ENCODE measurements at places on chromosomes 7 and 10.
A peak's percentile ranks its signal among the peaks of the same experiment; 100 is the strongest.

- peak; percentile 33 for DNase-seq
Observed at GRCh38 chr7:123748171-123748733, 551 bp downstream of the WASL start.

DNA sequence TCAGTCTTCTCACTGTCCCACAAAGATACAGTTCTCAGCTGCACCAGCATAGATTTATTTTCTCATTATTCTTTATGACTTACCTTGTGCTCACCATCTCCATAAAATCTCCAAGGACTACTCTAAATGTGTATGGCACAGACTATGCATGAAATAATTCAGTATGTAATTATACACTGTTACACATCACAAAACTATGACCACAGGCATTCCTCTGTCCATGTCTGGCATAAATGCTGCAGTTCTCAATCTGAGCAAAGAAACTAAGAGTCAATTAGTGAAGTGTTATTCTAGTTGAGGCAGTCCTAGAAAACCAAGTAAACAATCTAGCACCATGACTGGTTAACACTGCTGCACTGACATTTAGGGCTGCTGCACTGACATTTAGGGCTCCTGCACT, 2.7 kb downstream of the CYCS start:
- peak; percentile 74 for DNase-seq

GRCh38 chr10:61376908-61377368, 76.2 kb downstream of the TMEM26 start:
- DNase-seq: no peak

GRCh38 chr7:74289659-74290552, 699 bp downstream of the CLIP2 start:
- DNase-seq: peak; percentile 32

DNA sequence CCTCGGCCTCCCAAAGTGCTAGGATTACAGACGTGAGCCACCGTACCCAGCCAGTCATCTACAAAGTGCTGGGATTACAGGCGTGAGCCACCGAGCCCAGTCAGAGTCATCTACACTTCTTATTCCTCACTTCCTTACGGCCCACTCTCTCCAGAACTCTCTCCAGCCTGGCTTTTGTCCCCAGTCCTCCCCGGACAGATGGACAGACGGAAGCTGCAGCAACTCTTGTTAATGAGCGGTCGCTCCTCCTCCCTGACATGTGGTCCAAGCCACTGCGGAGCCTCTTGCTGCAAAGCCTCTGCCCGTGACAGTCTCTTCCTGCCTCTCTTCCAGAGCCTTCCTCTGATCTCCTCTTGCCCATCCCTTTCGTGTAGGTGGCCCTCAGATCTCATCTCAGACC, 45.9 kb downstream of the TMEM270 start:
- no peak for DNase-seq

DNA sequence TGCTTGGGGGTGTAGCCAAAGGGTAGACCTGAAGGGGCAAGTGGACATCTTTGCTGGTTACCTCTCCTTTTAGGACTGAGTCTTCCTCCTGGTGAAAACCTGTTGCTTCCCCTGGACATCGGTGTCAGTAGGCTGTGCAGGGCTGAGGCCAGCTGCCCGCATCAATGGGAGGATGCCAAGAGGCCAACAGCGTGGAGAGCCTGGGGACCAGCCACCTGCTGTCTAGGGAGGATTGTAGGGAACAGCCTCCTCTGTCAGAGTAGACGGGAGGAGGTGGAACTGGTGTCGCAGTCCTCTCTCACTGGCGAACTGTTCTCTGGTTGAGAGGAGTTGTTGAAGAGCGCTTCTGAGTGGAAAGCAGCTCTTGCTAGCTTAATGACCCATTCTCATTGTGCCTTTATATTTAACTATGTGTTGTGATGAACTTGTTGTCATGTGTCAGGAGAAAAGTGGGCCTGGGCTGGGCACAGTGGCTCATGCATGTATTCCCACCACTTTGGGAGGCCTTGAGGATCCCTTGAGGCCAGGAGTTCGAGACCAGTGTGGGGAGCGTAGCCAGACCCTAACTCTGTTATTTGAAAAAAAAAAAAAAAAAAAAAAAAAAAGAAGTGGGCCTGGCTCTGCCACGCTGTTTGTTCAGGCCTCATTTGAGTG, 1.8 kb downstream of the SUFU start:
- no peak for DNase-seq

DNA sequence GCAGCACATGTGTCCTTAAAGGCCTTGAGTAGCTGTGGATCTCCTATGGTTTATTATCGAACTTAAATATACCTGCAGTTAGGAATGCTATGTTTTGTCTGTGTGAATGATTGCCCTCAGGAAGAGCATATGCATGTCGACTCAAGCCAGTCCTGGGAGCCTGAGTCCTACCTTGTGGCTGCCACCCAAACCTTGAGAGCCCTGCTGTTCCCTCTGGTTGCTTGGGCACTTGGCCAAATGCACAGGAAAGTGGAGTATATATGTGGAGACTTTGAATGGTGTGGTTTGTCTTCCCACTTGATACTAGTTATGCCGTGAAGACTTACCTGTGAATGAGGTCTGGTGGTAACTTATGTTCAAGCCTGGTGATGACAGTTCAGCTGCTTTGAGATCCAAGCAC, 409.8 kb downstream of the LRMDA start:
- DNase-seq: no peak

GRCh38 chr7:50418086-50418515, 32.0 kb downstream of the FIGNL1 start:
- peak; percentile 73 for DNase-seq

GRCh38 chr7:128167042-128167701, 73.9 kb upstream of the LEP start:
- peak; percentile 58 for DNase-seq

- DNase-seq: no peak
Observed at GRCh38 chr10:75827587-75828021, 396.2 kb downstream of the LRMDA start.

- DNase-seq: no peak
Observed at GRCh38 chr7:99825873-99826272, 1.9 kb upstream of the CYP3A43 start.

- DNase-seq: peak; percentile 57
Observed at GRCh38 chr10:69807696-69808095, 6.0 kb downstream of the COL13A1 start.

GRCh38 chr10:71984809-71985388, 20.7 kb downstream of the CHST3 start:
- DNase-seq: no peak

GRCh38 chr7:35036361-35037171, 719 bp downstream of the DPY19L1 start:
- DNase-seq: peak; percentile 59

- peak; percentile 23 for DNase-seq
Observed at GRCh38 chr10:124106241-124106879, 13.0 kb upstream of the CHST15 start.

DNA sequence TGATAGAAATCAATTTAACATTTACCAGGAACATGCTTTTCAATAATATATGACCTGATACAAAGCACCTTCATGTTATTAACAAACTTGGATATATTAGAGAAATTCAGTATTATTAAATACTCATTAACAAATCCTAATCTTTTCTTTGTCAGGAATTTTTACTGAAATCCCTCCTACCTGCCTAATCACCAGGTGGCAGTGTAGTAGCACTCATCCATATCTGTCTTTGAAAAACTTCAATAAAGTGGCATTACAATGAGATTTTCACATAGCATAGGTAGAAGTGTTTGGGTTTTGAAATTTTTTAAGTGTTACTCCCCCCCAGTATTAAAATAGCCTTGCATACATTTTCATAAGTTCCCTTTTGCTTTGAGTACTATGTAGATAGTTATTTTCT, 1246.6 kb upstream of the LRRN3 start:
- peak; percentile 13 for DNase-seq

GRCh38 chr10:124157271-124157681, 63.9 kb upstream of the CHST15 start:
- peak; percentile 85 for DNase-seq

DNA sequence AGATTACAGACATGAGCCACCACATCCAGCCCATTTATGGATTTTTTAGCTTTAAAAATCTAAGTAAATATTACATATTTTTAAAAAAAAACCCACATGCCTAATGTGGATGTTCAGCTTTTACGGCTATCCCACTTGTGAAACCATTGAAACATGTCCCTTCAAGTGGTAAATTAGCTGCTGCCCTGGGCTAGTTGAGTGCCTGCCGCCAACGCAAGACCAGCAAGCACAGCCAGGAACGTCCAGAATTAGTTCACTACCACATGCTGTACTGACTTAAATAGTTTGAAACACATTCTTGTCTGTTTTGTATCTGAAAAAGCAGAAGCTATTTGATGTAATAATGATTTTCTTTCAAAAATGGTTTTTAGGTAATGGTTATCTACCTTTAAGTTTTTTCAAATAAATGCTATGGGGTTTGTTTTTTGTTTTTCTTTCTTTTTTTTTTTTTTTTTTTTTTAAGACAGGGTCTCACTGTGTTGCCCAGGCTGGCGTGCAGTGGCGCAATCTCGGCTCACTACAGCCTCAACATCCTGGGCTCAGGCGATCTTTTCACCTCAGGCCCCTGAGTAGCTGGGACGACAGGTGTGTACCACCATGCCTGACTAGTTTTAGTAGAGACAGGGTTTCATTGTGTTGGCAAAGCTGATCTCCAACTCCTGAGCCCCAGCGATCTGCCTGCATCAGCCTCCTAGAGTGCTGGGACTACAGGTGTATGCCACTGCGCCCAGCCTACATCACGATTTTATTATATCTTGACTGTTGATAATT, 57.0 kb downstream of the KLRG2 start:
- no peak for DNase-seq

DNA sequence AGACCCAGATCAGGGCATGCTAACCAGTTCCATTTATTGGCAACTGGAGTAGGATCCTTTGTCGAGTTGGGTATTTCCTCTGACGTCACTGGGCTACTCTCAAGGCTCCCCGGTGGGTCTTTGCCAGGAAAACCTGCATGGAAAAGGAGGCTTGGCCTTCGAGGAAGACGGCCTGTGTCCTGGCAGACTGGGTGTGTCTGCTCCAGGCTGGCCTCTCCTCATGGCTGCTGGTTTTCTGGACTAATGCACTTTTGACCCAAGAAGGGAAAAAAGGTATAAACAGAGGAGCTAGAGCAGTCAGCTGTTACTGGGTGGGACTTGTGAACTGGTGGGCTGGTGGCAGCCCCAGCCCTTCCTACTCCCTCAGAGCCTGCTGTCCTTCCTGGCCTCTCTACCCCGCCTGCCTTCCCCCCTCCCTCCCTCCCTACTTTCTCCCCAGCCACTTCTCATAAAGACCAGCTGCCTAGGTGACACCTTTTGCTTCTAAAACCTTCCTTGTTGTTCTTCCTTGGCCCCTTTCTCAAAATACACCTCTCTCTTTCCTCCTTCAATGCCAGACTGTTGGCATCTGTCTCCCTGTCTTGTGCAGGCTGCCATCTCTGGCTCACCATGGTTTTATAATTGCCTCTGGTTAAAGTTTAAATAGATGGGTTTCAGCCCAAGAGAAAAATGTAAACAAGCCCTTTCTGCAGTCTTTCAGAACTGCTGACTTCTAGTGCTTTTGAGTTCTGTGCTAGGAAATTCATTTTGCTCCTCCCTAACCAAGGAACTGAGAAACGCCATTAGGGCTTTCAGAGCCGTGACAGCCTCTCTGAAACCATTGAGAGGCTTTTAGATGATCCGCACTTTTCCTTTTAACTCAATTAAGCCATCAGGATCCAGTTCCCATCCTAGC, 101.8 kb upstream of the MKLN1 start:
- no peak for DNase-seq

GRCh38 chr10:76353237-76353851, 921.9 kb downstream of the LRMDA start:
- no peak for DNase-seq

DNA sequence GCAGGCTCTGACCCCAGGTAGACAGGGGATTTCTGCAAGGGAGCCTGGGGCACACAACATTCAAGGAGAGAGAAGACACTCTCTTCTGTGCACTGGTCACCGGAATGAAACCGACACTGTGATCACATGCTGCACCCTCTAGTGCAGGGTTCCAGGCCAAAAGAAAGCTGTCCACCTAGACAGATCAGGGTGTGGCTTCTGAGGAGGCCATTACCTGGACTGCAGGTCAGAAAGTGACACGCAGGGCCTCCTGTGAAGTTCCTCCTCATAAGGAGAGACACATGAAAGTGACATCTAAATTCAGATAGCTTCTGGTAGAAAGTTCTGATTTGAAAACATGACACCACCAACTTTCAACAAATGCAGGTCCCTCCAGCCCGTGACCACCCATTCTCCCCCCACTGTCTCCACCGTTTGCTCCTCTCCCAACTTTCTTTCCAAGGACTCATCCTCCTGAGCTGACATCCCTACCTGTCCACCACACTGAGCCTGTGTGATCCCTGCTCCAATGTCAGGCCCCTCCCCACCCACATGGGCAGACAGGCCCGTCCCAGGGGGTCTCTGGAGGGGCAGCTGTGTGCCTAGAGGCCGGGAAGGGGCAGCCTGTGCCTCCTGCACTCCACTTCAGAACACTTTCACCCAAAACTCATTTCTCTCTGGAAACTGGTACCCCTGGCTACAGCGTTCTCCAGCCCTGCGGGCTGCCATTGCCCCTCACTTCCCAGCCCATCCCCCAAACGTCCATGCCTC, 198.0 kb downstream of the TNS3 start:
- DNase-seq: no peak

- no peak for DNase-seq
Observed at GRCh38 chr10:7491949-7492659, 81.3 kb upstream of the SFMBT2 start.

DNA sequence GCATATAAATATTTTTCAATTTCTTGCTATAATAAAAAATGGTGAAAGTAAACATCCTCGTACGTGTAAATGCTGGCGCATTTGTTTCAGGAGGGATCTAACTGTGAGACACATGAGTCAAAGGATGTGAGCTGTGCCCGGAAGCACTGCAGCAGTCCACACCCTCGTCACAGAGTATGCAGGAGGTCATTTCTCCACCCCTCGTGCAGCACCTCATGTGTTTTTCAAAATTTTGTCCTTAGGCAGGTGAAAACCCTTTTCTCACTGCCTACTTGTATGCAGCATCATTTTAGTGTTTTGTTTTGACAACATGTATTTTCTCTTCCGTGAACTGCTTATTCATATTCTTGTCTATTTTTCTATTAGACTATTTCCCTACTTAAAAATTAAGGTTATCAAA, 162.7 kb downstream of the AVL9 start:
- peak; percentile 18 for DNase-seq

- DNase-seq: peak; percentile 10
Observed at GRCh38 chr10:85557077-85557476, 809.5 kb downstream of the GRID1 start.

DNA sequence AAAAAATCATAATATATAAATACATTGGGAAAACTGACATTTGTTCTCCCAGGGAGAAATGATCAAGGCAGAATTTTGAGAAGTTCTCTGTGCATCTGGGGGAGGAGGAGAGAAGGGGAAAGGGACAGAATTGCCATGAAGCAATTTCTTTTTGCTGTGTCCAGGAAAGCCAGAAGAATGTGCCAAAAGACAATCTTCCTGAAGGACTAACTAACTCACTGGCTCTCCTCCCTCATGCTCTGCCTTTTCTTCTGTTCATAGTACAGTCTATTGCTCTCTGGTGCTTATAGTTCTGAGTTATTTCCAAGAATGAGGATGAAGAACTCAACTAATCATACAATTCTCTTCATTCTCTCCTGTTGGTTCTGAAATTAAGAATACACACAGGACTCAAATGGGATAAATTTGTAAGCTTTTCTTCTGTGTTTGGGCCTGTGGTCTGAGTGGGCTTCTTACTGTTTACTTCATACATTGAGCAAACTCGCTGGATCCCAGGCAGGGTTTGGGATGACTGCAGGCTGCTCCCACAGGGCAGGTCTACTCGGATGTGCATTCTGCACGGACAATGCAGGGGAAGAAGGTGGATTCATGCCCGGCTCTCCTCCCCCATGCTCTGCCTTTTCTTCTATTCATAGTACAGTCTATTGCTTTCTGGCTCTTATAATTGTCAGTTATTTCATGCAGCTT, 22.2 kb upstream of the FAM171A1 start:
- DNase-seq: no peak

Measured in fibroblast of skin of back (primary cell).